ENCODE measurements at places on chromosomes 12 and 14.
A peak's percentile ranks its signal among the peaks of the same experiment; 100 is the strongest.

- peak; percentile 78 for DNase-seq
These were observed 6.0 kb upstream of the GPR84 start for GRCh38 chr12:54370171-54370730.

DNA sequence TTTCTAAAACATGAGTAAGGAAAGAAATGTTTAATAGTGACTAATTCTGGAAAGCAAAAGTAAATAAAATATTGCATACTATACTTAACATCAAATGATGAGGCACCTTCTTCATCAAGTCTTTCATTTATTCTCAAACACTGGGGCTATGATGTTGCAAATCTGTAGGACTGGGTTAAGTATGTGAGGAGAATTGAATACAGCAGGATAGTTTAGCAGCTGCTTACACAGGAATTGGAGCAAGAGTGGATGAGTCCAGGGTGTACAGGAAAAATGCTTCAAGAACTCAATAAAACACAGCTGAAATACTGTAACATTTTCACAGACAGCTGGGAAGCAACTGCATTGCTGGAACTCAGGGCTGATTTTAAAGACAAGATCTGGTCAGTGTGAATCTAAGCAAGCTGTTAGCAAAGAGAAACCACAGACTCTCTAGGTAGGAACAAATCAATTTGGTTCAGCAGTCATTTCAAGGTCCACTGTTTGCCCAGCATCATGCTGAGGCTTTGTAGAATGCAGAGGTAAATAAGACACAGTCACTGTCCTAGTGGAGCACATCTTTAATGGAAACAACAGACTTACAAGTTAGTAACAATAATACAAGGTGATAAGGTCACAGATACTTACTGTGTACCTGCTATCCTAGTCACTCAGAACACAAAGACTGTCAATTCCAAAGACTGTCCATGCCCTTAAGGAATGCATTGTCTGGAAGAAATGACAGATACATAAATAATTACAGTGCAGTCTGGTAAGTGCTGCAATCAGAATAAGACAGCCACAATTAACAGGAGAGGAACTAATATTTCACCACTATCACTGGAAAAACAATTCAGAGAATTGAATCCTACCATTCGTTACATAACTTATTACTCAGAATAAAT lies 96.8 kb upstream of the DACT1 start:
- DNase-seq, result no peak

DNA sequence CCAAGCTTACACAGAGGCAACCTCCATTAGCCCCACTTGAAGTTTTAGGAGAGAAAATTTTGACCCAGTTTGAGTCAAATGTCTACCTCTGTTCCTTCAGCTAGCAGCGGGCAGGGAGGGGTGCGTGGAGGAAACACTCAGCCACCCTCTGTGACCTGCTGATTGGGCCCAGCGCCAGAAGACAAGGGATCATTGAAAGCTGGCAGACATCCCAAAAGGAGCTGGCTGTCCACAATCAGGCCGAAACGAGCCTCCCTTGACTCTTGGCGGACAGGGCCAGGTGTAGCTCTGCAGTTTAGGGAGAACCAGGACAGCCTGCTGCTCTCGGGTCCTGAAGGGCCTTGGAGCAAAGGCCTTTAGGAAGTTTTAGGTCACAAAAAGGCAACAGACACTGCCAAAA lies 41.3 kb downstream of the CD9 start:
- DNase-seq, result no peak

GRCh38 chr14:72515779-72516770 lies 377.8 kb downstream of the DPF3 start:
- DNase-seq, result no peak

DNA sequence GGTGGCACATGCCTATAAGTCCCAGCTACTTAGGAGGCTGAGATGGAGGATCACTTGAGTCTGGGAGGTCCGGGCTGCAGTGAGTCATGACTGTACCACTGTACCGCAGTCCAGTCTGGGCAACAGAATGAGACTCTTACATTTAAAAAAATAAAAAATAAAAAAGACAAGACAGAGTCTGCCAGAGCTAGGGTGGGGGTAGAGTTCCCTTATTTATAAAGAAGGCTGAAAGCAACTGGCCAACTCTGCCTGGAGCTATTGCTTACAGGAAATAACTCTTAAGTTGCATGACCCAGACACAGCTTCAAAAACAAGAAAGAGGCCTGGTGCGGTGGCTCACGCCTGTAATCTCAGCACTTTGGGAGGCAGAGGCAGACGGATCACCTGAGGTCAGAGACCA lies 31.5 kb downstream of the NUMB start:
- no peak for DNase-seq

GRCh38 chr14:105300542-105301102 lies at the start of gene BRF1:
TSS of gene BRF1 (minus strand) at chr14:105301001. CDS start at chr14:105300629, 372 bp downstream.
- DNase-seq, result peak; percentile 99

- DNase-seq, result no peak
These were observed 5.8 kb downstream of the TRIP11 start for GRCh38 chr14:92033906-92034687.

DNA sequence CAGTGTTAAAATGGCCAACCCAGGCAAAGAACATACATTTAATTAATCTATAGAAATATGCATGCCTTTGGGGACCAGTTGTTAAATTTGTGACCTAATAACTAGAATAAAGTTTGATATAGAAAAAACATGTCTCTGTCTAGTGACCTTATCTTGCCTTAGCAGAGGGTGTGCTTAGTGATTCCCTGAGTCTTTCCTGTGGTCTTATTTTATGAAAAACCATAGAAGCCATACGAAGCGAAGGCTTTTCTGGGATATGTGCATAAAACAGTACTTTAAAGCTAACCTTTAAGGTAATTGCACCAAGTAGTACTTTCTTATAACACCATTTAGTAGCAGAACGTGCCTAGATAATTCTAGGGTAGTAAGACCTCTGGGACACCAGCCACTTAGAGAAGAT lies 379.4 kb downstream of the ZFP36L1 start:
- DNase-seq, result no peak

DNA sequence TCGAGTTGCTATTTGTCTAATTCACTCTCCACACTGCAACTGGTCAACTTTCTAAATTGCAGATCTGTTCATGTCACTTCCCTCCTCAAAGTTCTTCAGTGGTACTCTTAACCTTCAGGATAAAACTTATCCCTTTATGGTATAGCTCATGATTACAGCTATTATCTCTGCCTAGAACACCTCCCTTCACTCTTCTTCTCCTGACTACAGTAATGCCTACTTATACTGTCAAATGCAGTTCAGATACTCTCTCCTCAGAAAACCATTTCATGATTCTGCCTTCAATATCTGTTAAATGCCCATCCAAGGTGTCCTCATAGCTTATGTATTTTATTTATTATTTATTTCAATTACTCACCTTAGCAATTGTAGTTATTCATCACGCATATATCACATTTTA lies 85.5 kb downstream of the FAR2 start:
- no peak for DNase-seq

- DNase-seq, result no peak
These were observed 2.5 kb downstream of the PGF start for GRCh38 chr14:74952697-74953484.

DNA sequence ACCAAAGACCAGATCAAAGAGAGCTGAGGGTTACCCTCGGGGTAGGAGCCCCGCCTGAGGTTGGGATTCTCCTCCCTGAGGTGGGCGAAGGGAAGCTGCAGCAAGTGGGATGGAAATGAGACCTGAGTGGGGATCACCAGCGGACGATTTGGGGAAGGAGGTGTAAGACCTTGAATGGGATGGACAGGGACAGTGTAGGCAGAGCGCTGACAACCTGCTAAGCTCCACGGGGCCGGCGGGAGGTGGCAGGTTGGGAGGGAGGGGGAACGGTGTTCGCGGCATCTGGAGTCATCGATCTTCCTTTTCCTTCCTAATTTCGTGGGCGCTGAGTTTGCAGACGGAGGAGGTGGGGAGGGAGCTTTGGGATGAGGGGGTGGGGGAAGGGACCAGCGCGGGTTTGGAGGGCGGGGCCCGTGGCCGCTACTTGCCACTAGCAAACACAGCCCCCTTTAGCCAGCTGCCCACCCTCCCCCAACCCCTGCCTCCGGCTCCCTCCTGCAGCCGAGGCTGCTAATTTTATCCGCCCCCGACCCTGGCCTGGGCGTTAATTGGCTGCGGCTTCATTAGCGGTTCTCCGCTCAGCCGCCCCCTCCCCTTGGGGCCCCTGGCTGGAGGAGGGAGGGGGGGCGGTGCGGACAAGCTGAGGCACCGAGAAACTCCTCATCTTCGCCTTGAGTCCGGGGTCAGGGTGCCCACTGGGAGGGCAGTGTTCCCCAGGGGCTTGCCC lies 2.8 kb upstream of the SHMT2 start:
- no peak for DNase-seq

DNA sequence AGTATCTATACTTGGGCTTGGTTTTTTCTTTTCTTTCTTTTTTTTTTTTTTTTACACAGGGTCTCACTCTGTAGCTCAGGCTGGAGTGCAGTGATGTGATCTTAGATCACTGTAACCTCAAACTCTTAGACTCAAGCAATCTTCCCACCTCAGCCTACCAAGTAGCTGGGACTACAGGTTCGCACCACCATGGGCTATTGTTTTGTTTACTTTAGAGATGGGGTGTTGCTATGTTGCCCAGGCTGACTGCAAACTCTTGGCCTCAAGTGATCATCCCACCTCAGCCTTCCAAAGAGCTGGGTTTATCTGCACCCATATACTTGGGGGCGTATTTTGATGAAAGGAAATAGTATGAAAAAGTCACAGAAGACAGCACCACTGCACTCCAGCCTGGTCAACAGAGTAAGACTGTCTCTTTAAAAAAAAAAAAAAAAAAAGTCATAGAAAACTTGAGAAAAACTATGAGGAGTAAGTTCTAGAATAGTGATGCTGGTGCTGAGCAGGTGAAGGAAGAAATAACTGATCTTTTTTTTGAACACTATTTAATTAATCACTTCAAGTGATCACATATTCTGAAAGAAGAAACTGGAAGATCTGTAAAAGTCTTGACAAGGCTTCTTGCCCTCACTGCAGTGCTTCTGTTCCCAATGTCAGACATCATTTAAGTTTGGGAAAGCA lies 53.8 kb upstream of the NPFF start:
- DNase-seq, result no peak

GRCh38 chr14:52307905-52308304 lies 6.2 kb upstream of the PTGER2 start:
- DNase-seq, result no peak

DNA sequence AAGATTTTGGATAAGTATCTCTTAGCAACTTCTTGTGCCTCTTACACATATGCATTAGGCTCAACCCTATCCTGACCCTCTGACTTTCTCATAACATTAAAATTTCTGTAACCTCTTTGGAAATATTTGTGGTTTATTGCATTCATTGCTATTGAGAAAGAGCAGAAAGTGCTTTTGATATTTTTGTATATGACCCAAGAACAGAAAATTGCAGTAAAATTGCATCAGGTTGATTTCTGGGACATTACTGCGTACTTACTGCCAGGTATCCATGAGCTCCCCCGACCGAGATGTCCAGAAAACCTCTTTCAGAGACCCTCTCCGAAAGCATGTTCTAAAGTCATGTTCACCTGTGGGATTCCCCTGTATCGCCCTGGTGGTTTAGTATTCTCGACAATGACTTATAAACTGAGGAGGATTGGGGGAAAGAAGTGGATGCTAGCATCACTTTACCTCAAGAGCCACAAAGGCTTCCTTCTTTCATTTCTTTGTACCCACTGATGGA lies 14.5 kb upstream of the IL22 start:
- peak; percentile 79 for DNase-seq

DNA sequence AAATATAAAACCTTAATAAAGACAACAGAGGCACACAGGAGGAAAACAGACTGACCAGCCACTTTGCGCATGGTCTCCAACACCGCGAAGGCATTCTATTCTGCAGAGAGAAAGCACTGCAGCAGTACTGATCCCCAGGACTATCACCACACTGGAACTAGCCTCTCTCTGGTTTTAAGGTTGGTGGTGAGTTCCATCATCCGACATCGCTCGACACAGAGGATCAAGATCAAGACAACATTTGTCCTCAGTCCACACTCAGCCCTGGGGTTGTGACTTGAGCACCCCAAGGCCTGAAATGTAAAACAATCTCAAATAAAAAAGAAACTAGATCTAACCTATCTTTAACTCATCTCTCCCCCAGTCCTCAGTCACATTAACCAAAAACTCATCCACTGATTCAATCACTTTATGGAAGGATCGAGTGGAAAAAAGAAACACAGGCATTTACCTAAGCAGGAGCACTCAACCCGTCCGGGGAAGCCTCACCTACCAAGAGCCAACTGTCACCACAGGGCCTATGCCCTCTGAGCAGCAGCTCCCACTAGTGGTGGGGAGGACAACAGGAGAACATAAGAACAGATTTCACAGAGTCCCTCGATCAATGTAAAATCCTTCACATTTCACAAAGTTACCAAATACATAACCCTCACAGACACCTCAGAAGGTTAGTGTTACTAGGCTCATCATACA lies 17.7 kb downstream of the STXBP6 start:
- DNase-seq, result peak; percentile 59

- no peak for DNase-seq
These were observed 382.6 kb downstream of the SNAPC1 start for GRCh38 chr14:62144863-62145262.

- DNase-seq, result no peak
These were observed 6.9 kb downstream of the CDCA4 start for GRCh38 chr14:105014032-105014431.

- no peak for DNase-seq
These were observed 51.6 kb downstream of the GPATCH2L start for GRCh38 chr14:76203086-76204001.

DNA sequence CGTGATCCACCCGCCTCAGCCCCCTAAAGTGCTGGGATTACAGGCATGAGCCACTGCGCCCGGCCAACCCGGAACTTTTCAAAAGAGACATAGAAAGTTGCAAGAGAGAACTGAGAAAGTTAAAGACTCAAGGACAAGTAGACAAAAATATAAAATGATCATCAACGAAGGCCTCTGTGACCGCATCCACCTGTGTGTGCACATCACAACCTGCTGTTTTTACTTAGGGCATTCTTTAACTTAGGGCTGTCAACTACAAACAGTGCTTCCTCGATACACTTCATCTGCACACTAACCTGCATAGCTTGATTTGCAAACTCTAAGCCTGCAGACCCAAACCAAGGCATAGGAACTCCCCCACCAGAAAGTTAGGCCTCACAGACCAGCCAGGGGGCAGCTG lies 14.8 kb downstream of the P2RX2 start:
- DNase-seq, result no peak

DNA sequence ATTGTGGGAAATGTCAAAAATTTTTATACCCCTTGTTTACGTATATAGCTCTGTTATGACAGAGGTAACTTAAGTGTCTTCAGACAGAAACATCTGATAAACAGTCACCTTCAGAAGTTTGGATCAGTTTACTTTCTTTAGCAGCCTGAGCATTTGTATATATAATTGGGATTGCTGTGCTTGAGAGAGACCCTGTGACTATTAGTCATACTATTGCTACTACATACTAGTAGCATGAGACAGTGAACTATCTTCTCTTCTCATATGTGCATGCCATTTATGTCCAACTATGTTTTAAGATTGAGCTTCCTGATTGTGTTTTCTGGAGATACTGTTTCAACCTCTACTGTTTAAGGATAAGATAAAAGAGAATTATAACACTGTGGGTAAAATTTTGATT lies 101.5 kb downstream of the PDE6H start:
- no peak for DNase-seq
